Stimulated activated CD8-positive, alpha-beta memory T cell treated with anti-CD3 and anti-CD28 coated beads, Interleukin-12 subunit alpha, Interleukin-12 subunit beta, amount 100 ng/mL, for 1 hour (primary cell): ENCODE measurements at places on chromosomes 4 and X.

DNA sequence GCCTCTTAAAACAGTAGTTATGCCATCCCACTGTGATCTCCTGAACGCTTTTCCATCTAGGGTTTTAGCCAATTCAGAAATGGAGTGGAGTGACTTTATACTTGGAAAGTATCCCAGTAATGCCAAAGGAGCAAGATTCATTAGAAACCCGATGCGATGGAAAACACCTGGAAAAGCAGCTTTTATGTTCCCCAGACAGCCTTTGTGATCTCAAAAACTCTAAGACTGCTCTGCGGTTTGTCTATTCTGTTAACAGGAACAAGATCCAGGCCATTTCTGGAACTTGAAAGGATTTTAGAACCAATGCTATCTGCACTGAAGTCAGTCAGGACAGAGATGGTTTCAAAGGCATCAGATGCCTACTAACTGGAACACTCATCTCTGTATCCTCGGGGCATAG is 145.1 kb downstream of the APBB2 start:
- DNase-seq = no peak

GRCh38 chr4:98686847-98687246 is 28.4 kb upstream of the TSPAN5 start:
- DNase-seq = no peak

- DNase-seq = no peak
These were observed 162.7 kb downstream of the NAF1 start for GRCh38 chr4:163003979-163004378.

DNA sequence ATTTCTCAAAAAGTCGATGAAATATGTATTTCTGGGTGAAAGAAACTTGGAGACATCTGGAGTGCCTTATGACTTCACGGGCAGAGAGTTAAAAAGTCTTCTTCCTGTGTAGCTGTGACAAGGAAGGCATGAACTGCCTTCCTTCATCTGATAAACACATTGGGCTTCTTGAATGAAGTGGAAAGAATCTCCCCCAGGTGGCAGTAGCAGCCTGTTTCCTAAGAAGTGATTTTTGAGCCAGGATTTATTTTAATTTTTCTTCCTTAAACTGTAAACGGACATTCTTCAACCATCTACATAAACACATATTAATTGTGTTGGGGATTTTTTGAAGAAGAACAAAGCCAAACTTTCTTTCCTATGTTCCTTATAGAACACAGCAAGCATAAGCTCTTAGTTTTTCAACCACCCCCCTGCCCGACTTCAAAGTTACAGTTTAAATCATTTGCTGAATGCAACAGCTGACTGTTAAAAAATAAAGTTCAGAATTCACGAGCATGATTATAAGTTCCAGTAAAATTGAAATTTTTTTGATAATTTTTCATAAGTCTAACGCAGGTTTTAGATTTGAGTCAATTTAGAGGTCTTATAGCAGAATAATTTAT is 980 bp upstream of the GIMD1 start:
- no peak for DNase-seq
